ENCODE measurements at places on chromosomes 12 and 14.

GRCh38 chr12:125804660-125805059, 739.4 kb downstream of the AACS start:
- no peak for DNase-seq

GRCh38 chr14:31530136-31530535, 31.1 kb upstream of the NUBPL start:
- DNase-seq: no peak

- DNase-seq: no peak
Observed at GRCh38 chr14:37797675-37798074, 202.2 kb downstream of the TTC6 start.

DNA sequence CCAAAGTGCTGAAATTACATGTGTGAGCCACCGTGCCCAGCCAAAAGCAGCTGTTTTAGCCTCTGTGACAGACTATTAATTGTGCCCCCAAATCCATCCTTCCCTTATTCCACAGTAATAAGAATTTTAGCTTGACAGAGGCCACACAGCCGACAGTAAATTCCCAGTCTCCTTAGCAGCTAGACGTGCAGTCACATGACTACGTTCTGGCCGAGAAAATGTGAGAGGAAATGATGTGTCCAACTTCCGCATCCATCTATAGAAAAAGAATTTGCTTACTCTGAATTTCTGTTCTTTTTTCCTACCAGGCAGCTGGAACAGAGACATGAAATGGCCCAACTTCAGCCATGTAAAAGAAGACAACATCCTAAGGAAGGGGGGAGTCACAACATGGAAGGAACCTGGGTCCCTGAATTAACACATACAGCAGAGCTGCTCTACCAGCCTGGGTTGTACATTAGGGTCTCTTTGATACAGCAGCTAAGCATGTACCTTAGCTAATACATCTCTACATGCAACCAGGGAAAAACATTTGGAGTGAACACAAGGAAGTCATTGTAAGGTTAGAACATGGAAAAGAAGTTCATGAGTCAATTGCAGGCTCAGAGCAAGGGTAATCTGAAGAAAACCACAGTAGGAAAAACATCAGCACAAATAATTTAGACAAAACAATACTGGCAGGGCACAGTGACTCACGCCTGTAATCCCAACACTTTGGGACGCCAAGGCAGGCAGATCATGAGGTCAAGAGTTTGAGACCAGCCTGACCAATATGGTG, 35.5 kb downstream of the CIT start:
- no peak for DNase-seq

- DNase-seq: no peak
Observed at GRCh38 chr14:94646481-94646880, 34.3 kb downstream of the SERPINA3 start.

DNA sequence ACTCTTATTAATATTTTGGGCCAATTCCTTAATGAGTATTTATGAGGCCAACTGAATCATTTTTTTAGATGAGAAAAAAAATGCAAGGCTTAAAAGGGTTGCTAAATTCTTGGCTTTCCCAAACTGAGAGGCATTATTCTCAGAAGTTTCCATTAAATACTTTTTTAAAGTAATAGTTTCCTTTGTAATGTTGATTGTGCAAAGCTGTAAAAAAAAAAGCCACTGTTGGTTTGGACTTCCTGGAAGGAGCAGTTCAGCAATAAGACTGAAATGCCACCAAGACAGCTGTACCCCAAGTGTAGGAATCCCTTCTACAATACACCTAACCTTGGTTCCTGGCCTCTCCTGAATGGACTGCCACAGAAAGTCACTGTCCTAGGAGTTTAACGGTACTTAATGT, 231.3 kb downstream of the MON2 start:
- DNase-seq: no peak

- no peak for DNase-seq
Observed at GRCh38 chr14:91902336-91902735, 35.0 kb upstream of the TC2N start.

DNA sequence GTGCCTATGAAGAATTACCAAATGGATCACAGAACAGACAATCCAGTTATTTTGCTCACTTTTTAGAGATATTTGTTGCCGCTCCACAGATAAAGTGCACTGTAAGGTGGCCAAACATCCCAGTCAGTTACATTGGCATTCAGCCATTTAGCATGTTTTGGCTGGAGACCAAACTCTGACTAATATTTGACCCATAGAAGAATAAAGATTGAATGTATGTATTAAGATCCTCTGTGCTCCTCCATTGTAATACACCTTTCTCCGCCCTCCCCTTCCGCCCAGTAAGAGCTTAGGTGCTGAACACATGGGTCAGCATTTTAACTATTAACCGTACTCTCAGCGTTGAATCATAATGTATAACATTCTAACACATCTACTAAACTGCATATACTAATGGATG, 163.4 kb downstream of the ANO6 start:
- no peak for DNase-seq

DNA sequence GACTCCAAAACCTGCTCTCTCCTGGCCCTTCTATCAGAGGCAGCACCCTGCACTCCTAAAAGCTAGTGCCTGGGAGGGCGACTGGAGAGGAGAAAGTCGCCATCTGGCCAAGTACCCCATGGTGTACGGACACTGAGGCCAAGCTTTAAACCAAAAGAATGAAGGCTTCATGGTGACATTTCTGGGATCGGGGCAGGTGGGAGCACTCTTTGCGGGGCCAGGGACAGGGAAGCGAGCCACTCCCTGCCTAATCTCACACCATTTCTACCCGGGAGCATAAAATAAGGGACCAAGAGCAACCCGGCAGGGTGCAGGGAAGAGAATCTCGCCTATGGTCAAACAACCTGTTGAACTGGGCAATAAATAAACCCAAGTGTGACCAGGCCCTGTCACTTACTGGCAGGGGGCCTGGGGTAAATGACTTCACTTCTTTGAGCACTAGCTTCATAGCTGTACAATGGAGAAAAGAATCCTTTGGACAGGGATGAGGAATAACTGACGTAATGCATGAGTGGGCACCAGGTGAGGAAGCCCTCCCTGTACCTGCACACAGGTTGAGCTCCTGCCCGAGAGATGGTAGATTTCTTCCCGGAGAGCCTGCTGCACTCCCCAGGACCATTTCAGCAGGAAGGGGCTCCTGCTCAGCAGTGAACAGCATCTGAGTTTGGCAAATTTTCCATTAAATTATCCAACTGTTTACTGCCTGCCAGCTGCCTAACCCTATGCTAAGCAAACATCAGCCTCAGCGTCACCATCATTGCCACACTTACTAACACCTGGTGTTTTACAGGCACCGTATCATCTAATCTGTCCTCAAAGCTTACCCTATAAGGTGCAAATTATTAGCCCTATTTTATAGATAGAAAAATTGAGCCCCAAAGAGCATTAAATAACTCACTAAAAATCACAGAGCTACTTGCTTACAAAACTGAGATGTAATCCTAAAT, 2.0 kb downstream of the SERPINA1 start:
- DNase-seq: no peak

GRCh38 chr14:100875861-100876590, 27.5 kb downstream of the RTL1 start:
- DNase-seq: no peak

DNA sequence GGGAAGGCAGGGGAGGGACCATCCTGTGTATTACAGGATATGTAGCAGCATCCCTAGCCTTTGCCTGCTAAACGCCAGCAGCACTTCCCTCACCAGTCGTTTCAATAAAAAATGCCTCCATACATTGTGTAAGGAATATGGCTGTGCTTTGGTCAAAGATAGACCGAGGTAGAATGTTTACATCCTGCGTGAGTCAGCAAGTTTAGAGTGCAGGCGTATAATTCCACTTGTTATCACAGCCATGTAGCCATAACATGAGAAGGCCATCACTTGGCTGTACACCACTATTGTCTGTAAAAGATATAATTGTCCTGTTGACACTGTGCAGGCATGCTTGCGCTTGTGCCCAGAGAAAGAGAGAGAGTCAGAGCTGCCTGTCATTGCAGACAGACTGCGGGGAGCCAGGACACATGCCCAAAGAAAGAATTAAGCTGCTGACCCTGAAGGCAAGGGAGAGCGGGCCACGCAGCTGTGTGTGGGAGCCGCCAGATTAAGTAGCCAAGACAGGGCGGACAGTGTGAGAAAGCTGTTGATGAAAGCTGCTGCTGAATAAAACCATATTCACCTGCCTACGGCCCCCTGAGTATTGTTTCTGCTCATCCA, 68.4 kb downstream of the CRACR2A start:
- DNase-seq: no peak

GRCh38 chr14:55530464-55530863, 49.5 kb upstream of the KTN1 start:
- DNase-seq: no peak

DNA sequence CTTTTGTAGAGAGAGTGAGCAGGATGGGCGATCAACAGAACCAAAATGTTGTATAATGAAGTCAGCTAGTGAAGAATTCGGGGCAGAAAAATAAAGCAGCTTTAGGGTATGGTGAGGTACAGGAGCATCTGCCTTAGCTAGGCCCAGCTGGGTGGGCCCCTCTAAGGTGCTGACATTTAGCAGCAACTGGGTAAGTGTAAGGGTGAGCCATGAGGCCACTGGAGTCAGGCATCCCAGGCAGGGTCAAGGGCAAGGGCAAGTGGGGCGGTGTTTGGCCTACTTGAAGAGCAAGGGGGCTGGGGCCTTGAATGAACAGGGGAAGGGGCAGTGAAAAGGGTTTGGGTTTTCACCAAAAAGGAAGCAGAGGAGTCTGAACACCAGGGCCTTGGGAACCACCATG, 583.6 kb downstream of the BCL11B start:
- no peak for DNase-seq

DNA sequence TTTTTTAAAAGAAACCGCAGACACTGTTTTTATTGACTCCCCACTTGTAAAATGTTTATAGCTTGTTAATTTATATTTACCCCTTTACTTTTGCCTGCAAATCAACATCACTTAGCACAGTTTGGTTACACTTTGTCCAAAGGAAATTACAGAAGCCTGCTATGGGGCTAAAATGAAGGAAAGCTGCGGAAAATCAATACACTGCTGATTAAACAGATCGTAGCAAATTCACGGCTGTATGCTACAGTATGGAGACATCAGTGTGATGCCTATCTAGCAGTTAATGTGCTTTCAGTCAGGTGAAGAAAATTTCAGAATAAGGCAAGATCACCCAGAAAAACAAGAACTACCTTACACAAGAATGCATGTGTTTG, 110.0 kb downstream of the FOXG1 start:
- DNase-seq: no peak

DNA sequence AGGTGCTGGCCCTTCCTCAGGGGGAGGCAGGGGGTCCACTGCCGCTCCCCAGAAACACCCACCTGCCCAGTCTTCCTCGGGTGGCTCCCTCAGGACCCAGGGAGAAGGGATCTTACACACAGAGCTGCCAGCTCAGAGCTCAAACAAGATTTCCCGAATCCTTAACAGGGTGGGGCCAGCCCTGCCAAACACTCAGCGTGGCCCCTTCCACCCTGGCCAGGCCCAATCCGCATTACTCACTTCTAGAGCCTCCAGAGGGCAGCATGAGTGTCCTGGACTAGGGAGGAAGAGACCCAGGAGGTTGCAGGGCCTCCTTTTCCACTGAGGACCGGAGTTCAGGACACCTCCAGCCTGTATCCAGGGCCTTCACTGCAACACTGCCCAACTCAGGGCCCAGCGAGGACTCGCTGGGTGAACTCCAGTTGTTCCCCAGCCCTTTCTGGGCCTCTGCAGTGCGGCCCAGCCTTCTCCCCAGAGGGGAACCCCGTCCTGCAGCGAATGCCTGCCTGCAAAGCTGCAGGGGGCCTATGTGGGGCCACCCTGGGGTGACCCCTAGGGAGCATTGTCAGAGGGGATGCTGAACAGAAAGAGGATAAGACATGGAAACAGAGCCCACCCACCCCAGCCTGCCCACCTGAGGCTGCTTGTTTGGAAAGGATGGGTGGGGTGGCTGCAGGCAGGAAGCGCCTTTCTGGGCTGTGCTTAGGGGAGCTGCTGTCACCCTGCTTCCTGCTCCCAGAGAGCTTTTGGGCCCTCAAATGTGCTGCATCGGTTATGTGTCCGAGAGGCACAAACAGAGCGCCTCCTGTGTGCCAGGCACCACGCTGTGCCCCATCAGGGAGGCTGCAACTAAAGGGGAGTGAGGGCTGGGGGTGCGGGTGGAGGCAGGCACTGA, 43.8 kb downstream of the CCNK start:
- DNase-seq: no peak

DNA sequence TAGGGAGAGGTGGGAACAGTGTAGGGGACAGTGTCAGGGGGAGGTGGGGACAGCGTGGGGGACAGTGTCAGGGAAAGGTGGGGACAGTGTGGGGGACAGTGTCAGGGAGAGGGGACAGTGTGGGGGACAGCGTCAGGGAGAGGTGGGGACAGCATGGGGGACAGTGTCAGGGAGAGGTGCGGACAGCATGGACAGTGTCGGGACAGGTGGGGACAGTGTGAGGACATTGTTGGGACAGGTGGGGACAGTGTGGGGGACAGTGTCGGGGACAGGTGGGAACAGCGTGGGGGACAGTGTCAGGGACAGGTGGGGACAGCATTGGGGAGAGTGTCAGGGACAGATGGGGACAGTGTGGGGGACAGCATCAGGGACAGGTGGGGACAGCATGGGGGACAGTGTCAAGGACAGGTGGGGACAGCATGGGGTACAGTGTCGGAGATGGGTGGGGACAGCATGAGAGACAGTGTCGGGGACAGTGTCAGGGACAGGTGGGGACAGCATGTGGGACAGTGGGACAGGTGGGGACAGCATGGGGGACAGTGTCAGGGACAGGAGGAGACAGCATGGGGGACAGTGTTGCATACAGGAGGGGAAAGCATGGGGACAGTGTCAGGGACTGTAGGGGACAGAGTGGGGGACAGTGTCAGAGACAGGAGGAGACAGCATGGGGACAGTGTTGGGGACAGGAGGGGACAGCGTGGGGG, 139.0 kb downstream of the TMEM121 start:
- no peak for DNase-seq

DNA sequence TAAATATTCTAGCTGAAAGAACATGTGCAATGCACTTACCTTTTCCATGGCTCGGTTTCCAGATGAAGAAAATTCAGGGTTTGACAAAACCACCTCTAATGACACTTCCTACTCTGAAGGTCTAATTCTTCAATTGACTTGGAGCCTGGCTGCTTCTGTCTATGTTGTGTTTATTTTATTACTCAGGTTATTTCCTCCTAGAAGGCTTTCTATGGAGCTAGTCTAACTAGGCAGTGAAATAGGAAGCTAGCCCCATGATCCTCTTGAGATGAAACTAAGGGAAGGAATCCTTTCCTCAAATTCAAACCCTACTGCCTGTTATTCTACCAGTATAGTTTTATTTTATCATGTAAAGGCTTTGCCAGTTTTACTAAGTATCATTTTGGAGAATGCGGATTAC, 20.9 kb upstream of the IFNG-AS1 start:
- DNase-seq: no peak

DNA sequence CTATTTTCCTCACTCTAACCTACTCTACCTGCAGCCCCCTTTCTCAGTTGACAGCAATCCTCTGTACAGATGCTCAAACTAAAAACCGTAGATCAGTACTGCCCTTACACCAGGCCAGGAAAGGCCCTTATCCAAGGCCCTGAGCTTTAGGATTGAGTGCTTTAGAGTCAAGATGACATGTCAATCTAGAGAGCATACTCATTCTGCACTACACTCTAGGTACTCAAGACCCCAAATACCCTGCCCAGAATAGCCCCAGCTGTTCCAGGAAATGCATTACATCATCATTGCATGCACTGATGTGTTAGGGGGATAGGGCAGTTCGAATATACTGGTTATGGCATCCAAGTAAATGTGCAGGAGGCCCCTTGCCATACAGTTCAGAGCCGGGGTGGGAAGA, 3.5 kb upstream of the PHLDA1 start:
- DNase-seq: no peak

- no peak for DNase-seq
Observed at GRCh38 chr14:24058260-24058950, 6.6 kb downstream of the CARMIL3 start.
